ENCODE measurements at places on chromosomes 1 and 21. TPM values are rescaled to one million over a fixed set of nuclear protein-coding genes. Genes with fewer than 3 reads are reported as not detected.

DNA sequence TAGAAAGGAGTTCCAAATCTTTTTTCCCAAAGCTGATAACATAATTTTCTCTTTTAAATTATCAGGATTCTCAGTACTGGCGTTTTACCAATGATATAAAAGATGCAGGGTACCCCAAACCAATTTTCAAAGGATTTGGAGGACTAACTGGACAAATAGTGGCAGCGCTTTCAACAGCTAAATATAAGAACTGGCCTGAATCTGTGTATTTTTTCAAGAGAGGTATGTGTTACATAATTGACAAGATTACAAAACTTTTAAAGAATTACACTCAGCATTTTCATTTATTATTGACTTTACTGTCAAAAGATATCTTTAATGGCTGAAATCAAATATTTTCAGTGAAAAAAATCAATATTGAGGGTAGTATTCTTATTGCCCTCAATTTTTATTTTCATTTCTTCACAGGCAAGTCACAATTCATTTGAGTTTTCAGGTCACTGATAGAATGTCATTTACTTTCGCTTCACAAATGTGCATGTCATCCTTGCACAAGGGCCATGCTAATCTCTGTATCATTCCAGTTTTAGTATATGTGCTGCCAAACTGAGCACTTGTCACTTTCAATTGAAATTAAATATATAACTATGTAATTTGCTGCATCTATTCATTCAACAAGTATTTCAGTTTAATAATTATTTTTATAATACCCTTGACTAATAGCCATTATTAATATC is 63.5 kb downstream of the TPR start:
- DNase-seq, result no peak

DNA sequence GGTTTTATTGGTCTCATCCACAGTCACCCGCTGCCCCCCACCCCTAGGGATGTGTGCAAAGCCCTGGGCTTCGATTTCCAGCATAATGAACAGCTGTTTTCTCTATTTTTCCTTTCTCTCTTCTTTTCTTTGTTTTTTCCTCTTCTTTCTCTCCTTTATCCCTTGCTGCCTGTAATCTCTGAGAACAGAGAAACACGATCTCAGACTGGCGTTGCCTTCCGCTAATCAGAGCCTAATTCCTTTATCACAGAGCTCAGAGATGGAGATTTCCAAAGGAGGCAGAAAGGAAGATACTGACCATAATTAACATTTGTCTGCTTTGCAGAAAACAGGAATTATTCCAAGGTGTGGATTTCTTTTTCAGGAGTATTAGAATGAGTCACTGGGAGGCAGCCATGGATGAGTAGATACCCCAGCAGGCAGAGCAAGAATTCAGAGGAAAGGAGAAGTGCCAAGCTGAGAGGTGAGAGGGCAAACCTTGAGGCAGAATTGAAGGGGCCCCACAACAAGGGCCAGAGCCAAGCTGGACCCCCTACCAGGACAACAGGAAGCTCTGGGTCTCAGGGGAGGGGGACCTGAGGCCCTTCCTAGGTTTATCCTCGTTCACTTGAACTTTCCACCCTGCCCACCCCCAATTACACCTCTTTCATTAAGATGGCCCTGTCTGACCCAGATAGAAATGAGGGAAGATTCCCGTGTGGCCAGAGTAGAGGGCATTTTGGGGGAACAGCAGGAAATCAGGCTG is 33.3 kb downstream of the MATN1 start:
- no peak for DNase-seq

DNA sequence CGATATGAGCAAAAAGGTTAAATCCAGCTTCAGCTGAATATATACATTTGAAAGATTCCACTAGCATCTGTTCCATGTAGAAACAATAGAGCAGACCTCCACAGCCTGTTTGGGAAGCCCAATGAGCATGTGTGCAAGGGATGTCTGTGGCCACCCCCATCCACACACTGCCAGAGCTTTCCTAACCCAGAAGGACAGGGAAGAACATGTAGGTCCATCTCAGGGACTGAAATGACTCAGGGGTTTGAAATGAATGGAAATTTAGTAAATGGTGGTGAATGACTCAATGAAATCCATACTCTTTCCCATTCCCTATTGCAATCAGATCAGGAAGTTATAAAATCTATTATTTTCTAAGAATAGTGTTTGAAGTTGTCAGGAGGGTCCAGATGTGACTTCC is 397.2 kb downstream of the DUSP10 start:
- DNase-seq, result no peak

The JAM2 gene
- 0.30 TPM for total RNA-seq

- no peak for DNase-seq
These were observed 894 bp downstream of the TCEA3 start for GRCh38 chr1:23423415-23424292.

Measured in activated CD4-positive, alpha-beta memory T cell treated with anti-CD3 and anti-CD28 coated beads, Interleukin-2, amount 10 ng/mL, durations not matched to agents 7 days and 5 days (primary cell).